ENCODE measurements at places on chromosomes 4 and X.

DNA sequence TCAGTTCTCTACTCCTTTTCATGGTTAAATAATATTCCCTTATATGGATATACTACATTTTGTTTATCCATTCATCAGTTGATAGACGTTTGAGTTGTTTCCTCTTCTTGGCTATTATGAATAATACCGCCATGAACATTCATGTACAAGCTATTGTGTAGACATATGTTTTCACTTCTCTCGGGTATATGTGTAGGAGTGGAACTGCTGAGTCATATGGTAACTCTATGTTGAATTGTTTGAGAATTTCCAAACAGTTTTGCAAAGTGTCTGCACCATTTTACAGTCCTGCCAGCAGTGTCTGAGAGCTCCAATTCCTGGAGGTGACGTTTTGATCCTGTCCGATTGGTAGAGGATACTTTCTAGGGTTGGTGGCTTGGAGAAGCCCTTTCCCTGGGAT lies 23.6 kb downstream of the PLAC1 start:
- H3K36me3 ChIP-seq = no peaks in the 10 kb centered on the region
- no peaks in the 10 kb centered on the region for H3K27me3 ChIP-seq
- H3K4me3 ChIP-seq = no peak overlapping the region
- no peaks in the 10 kb centered on the region for H3K4me1 ChIP-seq

- H3K4me1 ChIP-seq = no peaks in the 10 kb centered on the region
- H3K27ac ChIP-seq = no peak overlapping the region
These were observed 32.9 kb upstream of the PTPN13 start for GRCh38 chr4:86561256-86561655.

GRCh38 chr4:8291701-8292477 lies 22.3 kb downstream of the HTRA3 start:
- H3K27me3 ChIP-seq = no peaks in the 10 kb centered on the region
- no peak overlapping the region for H3K4me3 ChIP-seq
- no peaks in the 10 kb centered on the region for H3K4me1 ChIP-seq
- no peaks in the 10 kb centered on the region for H3K36me3 ChIP-seq

GRCh38 chrX:154024271-154024670 lies 4.6 kb upstream of the IRAK1 start:
- H3K27me3 ChIP-seq = no peaks in the 10 kb centered on the region
- peaks cover 11% of the 10 kb centered on the region for H3K4me1 ChIP-seq
- H3K27ac ChIP-seq = no peak overlapping the region
- no peak overlapping the region for H3K4me3 ChIP-seq

GRCh38 chr4:86890790-86891189 lies 1.4 kb downstream of the C4orf36 start:
- peaks cover 14% of the 10 kb centered on the region for H3K4me1 ChIP-seq
- peaks cover 21% of the 10 kb centered on the region for H3K27me3 ChIP-seq
- H3K36me3 ChIP-seq = no peaks in the 10 kb centered on the region
- DNase-seq = no peak
- no peak overlapping the region for H3K4me3 ChIP-seq
- no peak overlapping the region for H3K27ac ChIP-seq

- H3K27me3 ChIP-seq = no peaks in the 10 kb centered on the region
- no peak for DNase-seq
- H3K27ac ChIP-seq = no peak overlapping the region
- H3K4me1 ChIP-seq = no peaks in the 10 kb centered on the region
- H3K36me3 ChIP-seq = no peaks in the 10 kb centered on the region
These were observed 495.6 kb downstream of the BCOR start for GRCh38 chrX:39602195-39602594.

DNA sequence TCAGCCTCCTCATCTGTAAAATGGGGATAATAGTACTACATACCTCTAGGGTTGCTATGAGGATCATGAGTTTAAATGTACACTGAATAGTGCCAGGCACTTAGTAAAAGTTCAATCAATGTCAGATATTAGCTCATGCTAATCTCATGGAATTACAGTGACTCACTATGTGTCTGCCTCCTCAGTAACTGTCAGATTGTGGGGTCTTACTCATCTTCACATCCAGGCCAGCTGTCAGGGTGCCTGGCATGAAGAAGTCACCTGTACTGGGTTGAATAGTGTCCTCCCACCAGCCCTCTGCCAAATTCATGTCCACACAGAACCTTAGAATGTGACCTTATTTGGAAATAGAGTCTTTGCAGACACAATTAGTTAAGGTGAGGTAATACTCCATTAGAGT lies 54.3 kb upstream of the STIM2 start:
- no peak overlapping the region for H3K27ac ChIP-seq
- H3K36me3 ChIP-seq = no peaks in the 10 kb centered on the region
- DNase-seq = no peak

DNA sequence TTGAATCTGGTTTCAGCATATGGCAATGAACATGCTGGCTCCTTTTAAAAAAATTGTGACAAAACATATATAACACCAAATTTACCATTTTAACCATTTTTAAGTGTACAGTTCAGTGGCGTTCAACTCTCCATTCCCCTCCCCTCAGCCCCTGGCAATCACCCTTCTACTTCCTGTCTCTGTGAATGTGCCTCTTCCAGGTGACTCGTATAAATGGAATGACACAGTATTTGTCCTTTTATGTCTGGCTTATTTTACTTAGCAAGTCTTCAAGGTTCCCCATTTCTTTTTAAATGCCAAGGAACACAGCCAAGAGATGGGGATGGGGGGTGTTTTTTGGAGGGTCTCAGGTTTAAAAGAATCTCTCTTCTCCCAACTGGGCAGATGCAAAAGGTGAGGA lies 35.4 kb upstream of the BCLAF3 start:
- H3K27ac ChIP-seq = no peak overlapping the region
- no peaks in the 10 kb centered on the region for H3K36me3 ChIP-seq
- no peaks in the 10 kb centered on the region for H3K4me1 ChIP-seq
- H3K27me3 ChIP-seq = no peaks in the 10 kb centered on the region

- peak; percentile 53 for DNase-seq
- H3K4me1 ChIP-seq = no peaks in the 10 kb centered on the region
- no peaks in the 10 kb centered on the region for H3K27me3 ChIP-seq
These were observed 38.4 kb downstream of the NAP1L5 start for GRCh38 chr4:88659055-88659889.

DNA sequence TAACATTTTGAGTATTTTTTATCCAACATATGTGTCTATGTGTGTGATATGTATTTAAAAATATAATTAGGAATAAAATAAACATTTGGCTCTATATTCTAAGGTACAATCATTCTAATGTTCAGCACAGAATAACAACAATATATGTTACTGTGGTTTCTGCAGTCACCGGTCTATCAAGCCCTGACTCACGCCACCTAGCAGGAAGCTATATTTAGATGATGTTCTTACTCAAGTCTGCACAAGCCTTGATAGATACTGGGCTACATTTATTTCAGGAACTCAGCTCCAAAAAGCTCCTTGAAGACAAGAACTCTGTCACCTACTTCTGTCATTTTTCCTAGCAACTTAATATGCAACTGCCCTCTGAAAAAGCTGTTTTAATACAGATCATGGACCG lies 152.0 kb upstream of the FTHL17 start:
- no peak for DNase-seq
- no peaks in the 10 kb centered on the region for H3K4me1 ChIP-seq
- no peak overlapping the region for H3K27ac ChIP-seq
- H3K4me3 ChIP-seq = no peak overlapping the region
- no peaks in the 10 kb centered on the region for H3K27me3 ChIP-seq

GRCh38 chrX:149010853-149011224 lies 494.3 kb downstream of the IDS start:
- no peak for DNase-seq
- no peak overlapping the region for H3K27ac ChIP-seq
- no peaks in the 10 kb centered on the region for H3K27me3 ChIP-seq
- H3K4me1 ChIP-seq = no peaks in the 10 kb centered on the region

DNA sequence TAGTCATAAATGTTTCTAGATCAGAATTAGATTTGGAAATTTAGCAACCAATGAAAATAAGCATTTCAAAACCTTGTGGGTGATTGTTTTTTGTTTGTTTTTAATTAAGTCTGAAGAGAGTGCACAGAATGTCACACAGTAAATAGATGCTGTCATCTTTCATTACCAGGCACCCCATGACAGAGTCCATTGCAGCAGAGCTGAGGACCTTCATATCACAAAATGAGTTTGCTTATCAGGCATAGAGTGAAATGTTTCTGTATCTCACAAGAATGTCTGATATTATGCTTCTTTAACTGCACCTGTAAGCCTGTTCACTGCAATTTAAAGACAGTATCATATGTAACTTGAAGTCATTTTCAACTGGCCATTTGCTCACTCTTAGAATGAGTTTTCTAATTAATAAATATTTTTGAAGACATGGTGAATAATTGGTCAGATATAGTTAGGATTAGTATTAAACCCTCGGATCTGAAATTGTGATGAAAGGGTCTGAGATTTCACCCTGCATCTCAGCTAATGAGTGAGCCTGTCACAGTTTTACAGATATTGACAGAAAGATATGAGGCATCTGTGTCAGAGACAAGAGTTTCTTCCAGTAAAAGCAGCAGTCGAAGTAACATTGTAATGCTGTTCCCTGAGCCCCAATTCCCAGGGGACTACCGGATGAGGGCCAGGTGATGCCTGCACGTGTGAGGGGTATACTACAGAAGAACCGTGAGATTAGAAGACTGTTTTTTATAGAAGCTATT lies 416.4 kb downstream of the CCSER1 start:
- no peaks in the 10 kb centered on the region for H3K4me1 ChIP-seq
- H3K27me3 ChIP-seq = no peaks in the 10 kb centered on the region
- no peak overlapping the region for H3K4me3 ChIP-seq
- H3K36me3 ChIP-seq = no peaks in the 10 kb centered on the region

DNA sequence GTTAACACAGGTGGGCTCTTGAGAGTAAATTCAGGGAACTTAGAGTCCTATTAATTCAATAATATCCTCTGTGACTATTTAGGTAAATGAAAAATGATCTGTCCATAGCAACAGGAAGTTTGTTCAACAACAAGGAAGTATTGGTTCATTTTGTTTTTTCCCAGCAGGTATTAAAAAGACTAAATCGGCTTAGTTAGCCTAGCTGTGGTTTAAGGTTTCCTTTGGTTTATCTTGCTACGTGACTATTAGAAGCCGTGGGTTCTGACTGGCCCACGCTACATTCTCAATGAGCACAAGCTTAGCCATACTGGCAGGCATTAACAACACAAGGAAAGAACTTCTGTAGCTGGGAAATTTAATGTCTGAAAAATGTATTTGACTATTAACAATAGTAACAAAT lies 168.8 kb upstream of the HS3ST1 start:
- H3K36me3 ChIP-seq = no peaks in the 10 kb centered on the region
- DNase-seq = no peak
- H3K4me1 ChIP-seq = no peaks in the 10 kb centered on the region
- H3K4me3 ChIP-seq = no peak overlapping the region
- no peak overlapping the region for H3K27ac ChIP-seq

GRCh38 chr4:133594390-133595207 lies 445.5 kb downstream of the PCDH10 start:
- DNase-seq = no peak
- H3K27ac ChIP-seq = no peak overlapping the region
- H3K36me3 ChIP-seq = no peaks in the 10 kb centered on the region

DNA sequence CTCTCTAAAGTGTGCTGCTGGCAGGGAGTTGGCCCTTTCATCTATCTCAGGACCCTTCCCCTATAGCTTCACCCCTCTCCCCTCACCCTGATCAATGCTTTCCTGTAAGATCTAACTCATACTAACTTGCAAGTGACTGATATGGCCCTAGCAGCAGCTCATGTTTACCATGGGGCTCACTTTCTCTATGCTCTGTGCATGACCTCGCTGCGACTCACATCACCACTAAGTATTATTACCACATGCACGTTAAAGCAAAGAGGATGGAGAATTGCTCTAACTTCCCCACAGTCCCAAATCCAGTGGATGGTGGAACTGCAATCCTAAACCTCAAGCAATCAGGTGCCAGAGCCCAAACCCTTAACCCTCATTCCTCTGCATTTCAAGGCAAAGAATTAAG lies 626.6 kb downstream of the MID1IP1 start:
- no peak overlapping the region for H3K27ac ChIP-seq
- H3K4me3 ChIP-seq = no peak overlapping the region
- H3K4me1 ChIP-seq = peaks cover 4% of the 10 kb centered on the region
- H3K27me3 ChIP-seq = no peaks in the 10 kb centered on the region
- no peak for DNase-seq

GRCh38 chrX:153771415-153772315 lies 7.6 kb downstream of the PLXNB3 start:
- H3K27me3 ChIP-seq = no peaks in the 10 kb centered on the region
- no peak for DNase-seq
- no peaks in the 10 kb centered on the region for H3K4me1 ChIP-seq
- H3K36me3 ChIP-seq = no peaks in the 10 kb centered on the region

- DNase-seq = no peak
- no peaks in the 10 kb centered on the region for H3K36me3 ChIP-seq
- H3K4me3 ChIP-seq = no peak overlapping the region
- no peak overlapping the region for H3K27ac ChIP-seq
These were observed 174.1 kb downstream of the RBMX2 start for GRCh38 chrX:130575831-130576389.

- no peaks in the 10 kb centered on the region for H3K27me3 ChIP-seq
- no peak for DNase-seq
- H3K36me3 ChIP-seq = no peaks in the 10 kb centered on the region
- no peak overlapping the region for H3K4me3 ChIP-seq
- no peak overlapping the region for H3K27ac ChIP-seq
- H3K4me1 ChIP-seq = no peaks in the 10 kb centered on the region
These were observed 22.6 kb downstream of the PLS3 start for GRCh38 chrX:115583496-115584004.

DNA sequence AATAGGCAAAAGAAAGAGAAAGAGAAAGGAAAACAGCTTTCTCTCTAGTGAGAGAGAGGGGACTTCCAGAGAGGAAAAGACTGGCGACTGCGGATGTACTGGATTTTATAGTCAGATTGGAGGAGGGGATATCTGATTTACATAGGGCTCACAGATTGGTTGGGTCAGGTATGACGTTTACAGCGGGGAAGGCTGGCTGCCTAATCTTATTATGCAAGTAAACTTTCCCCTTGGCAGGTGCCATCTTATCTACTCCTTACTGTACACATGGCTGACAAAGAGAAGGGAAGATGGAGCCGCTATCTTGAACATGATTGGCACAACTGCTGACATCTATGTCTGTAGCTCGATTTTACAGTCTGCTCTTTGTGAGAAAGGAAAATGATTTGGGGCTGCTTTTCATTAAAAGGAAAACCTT lies 25.4 kb downstream of the RBPJ start:
- peak overlapping the region; percentile 37 for H3K4me3 ChIP-seq
- H3K27me3 ChIP-seq = no peaks in the 10 kb centered on the region
- no peaks in the 10 kb centered on the region for H3K36me3 ChIP-seq
- peaks cover 5% of the 10 kb centered on the region for H3K4me1 ChIP-seq
- no peak for DNase-seq

GRCh38 chrX:123450222-123450621 lies 266.1 kb downstream of the GRIA3 start:
- no peaks in the 10 kb centered on the region for H3K27me3 ChIP-seq
- no peaks in the 10 kb centered on the region for H3K36me3 ChIP-seq
- no peaks in the 10 kb centered on the region for H3K4me1 ChIP-seq
- DNase-seq = peak; percentile 2

DNA sequence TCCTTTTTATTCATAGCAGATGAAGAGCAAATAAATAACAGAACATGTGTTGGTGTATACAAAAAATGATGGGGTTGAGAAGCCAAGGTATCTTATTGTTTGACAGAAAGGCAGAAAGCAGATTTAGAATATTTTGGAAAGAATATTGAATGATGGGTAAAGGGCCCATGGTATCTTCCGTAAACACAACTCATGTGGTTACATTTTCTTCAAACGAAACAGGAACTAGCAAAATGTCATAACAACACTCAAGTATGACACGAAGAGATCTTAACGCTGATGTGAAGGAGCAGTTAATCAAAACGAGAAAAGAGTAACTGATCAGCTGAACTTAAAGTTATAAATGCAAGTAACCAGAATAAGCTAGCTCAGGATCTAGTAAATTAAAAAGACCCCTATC lies 195.7 kb upstream of the GK2 start:
- H3K36me3 ChIP-seq = no peaks in the 10 kb centered on the region
- no peak for DNase-seq
- peak overlapping the region; percentile 69 for H3K27ac ChIP-seq
- peaks cover 3% of the 10 kb centered on the region for H3K4me1 ChIP-seq
- peak overlapping the region; percentile 63 for H3K4me3 ChIP-seq
